ENCODE measurements at places on chromosomes 4 and X. TPM values are rescaled to one million over a fixed set of nuclear protein-coding genes. Genes with fewer than 3 reads are reported as not detected.

DNA sequence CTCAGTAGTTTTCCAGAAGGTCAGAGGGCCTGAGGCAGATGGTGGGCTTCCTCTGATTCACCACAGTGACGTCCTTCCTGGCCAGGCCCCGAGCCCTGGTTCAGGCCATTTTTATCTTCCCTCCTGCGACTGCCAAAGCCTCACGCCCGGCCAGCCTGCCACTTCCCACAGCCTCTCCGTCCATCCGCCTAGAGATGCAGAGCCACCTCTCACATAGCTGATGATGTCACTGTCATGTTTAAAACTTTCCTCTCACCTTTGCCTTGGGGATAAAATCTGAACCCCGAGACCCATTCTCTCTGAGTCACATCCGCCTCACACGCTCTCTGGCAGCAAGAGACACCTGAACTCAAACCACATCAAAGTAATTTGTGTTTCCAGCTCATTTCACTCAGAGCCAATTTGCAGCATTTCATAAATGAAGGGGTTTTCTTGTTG, 175.3 kb downstream of the QDPR start:
- DNase-seq: peak; percentile 86

- DNase-seq: no peak
Observed at GRCh38 chr4:87333267-87333666, 10.6 kb upstream of the HSD17B13 start.

- DNase-seq: no peak
Observed at GRCh38 chr4:159445692-159446091, 342.8 kb downstream of the RAPGEF2 start.

DNA sequence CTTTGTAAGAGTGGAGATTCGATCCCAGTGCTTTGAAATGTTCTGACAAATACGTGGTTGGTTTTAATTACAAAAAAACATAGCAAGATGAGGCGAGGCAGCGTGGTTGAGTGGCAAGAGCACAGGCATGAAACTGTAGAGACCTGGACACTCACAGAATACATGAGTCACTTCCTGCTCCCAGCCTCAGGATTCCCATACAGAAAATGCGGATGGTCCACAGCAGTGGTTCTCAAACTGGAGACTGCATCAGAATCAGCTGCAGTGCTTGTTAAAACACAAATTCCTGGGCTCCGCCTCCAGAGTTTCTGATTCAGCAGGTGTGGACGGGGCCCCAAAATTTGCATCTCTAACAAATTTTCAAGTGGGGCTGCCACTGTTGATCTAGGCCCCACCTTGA, 10.1 kb downstream of the OTOP1 start:
- no peak for DNase-seq

- no peak for DNase-seq
Observed at GRCh38 chrX:418927-419729, 32.4 kb upstream of the PPP2R3B start.

GRCh38 chr4:94131212-94131611, 76.5 kb upstream of the SMARCAD1 start:
- DNase-seq: no peak

GRCh38 chr4:53919535-53919934, 144.9 kb downstream of the CHIC2 start:
- no peak for DNase-seq

- DNase-seq: no peak
Observed at GRCh38 chr4:71545168-71545567, 206.3 kb downstream of the SLC4A4 start.

- no peak for DNase-seq
Observed at GRCh38 chr4:156660465-156660864, 311.1 kb downstream of the PDGFC start.

DNA sequence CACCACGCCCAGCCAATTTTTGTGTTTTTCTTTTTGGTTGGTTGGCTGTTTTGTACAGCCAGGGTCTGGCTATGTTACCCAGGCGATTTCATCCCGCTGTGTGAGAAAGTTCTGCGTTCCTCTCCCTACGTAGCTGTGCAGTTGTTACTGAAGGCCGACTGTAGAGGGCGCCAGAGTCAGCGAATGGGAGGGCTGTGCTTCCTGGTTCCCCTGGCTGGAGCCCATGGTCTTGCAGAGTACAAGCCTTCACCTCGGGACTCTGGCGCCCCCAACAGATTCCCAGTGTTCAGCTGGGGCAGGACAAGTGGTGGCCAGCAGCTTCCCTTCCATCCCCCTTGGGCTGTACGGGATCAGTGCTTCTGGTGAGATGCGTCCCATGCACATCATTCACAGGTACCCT, 5.6 kb upstream of the CT45A1 start:
- peak; percentile 71 for DNase-seq

CT45A1 gene
- not detected for total RNA-seq

RLIM gene
- 38.2 TPM for total RNA-seq

Measured in activated CD4-positive, alpha-beta T cell treated with anti-CD3 and anti-CD28 coated beads for 36 hours (primary cell).